NAMALWA (cell line): ENCODE measurements at places on chromosomes 1 and 21.
A peak's percentile ranks its signal among the peaks of the same experiment; 100 is the strongest.

DNA sequence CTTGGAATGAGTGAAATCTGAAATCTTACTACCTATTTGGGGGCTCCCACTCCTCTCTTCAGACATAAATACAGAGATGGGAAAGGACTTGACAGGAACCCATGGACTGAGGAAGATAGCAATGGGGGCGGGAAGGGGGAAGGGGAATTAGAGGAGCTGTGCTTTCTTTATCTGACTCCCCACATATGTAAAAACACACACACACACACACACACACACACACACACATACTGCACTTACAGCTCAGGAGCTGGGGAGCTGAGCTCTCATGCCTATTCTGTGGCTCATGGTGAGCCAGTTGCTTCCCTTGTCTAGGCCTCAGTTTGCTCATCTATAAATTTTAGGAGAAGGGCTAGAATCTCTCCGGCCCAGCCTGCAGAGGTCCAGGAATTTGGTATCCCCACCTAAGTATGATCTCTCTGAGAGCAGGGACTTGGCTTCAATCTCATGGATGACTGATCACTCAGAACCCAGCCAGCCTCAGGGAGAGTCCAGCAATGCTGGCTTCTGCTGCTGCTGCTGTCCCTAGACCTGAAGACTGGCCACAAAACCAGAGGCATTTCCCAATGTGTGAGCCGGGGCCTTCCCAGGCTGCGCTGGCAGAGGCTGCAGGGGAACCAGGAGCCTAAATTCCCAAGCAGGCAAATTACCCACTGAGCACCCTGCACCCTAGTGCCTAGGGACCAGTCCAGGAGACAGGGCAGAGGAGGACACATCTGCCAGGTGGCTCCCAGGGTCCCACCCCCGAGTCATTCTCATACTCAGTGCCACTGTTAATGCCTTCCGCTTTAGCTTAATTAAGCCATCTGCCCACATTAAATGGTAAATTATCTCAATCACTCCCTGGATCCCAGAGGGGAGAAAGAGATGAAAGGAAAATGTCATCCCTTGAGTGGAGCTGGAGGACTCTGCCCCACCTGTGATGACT, 57.5 kb upstream of the RBM15 start:
- DNase-seq, result no peak

GRCh38 chr21:35482933-35483662, 434.0 kb upstream of the RUNX1 start:
- no peak for DNase-seq

DNA sequence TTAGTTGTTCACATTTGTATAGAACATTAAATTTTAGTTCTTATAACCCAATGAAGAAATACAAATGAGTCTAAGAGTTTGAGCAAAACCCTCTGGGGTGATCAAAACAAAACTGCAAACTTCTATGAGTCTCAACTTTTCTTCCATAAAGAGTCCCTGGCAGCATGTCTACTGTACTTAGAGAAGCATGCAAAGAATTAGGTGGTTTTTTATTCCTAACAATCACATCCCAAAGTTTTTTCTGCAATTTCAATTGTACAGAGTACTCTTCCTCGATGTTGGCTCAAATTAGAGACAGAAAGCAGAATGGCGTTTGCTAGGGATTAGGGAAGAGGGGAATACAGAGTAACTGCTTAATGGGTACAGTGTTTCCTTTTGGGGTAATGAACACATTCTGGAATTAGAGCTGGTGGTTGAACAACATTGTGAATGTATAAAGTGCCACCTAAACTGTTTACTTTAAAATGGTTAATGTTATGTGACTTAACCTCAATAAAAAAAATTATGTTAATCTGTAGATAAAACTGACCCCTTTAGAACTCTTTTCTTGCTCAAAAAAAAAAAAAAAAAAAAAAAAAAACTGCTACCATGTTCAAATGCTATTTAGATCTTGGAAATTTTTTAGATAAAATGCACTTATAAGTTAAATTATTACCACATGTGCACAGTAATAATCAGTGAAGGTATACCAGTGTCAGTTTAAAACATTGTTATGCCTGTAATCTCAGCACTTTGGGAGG, 4.8 kb downstream of the RC3H1 start:
- DNase-seq, result no peak

DNA sequence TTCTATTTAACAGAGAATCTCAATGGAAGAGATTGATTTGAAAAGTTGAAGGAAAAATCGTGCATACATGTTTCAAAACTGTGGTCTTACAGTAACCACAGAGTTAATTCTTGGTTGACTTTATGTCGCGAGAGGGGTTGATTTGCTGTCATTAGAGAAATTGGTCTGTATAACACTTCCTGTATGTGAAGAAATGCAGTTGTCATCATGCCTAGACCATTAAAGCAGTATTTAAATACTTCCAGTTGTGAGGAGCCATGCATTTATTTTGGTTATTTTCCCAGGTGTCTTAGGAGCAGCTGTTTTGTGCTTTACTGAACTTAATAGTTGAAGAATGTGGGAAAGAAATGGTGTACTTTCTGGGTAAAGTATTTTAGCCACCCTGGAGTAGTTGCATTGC, 76.2 kb downstream of the NFIA start:
- DNase-seq, result no peak

- no peak for DNase-seq
Observed at GRCh38 chr1:11649624-11650330, 4.5 kb downstream of the FBXO2 start.

DNA sequence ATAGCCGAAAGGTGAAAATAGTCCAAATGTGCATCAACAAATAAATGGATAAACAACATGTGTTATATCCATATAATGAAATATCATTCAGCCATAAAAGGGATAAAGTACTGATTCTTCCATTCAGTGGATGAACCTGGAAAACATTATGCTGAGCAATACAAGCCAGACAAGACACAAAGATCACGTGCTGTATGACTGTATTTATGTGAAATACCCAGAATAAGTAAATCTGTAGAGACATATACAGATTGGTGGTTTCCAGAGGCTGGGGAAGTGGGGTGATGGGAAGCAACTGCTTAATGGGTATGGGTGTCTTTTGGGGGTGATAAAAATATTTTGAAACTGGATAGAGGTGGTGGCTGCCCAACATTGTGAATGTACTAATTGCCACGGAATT, 13.3 kb upstream of the GSTM4 start:
- DNase-seq, result no peak

DNA sequence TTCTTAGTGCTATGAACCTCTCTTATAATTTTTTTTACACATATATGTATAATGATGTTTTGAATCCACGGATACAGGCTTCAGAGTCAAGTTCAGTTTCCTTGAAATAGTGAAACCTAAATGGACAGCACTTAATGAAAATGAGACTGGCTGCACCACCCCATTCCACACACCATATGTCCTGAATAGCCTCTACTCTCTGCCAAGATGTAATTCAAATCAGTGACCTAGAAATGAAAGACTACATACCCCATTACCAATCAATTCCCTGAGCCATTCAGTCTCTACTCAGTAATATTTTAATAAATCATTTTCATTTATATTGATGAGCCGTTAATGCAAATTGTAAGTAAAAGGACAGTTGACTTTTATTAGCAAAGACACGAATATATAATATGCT, 614.9 kb upstream of the TMPRSS15 start:
- DNase-seq, result no peak

DNA sequence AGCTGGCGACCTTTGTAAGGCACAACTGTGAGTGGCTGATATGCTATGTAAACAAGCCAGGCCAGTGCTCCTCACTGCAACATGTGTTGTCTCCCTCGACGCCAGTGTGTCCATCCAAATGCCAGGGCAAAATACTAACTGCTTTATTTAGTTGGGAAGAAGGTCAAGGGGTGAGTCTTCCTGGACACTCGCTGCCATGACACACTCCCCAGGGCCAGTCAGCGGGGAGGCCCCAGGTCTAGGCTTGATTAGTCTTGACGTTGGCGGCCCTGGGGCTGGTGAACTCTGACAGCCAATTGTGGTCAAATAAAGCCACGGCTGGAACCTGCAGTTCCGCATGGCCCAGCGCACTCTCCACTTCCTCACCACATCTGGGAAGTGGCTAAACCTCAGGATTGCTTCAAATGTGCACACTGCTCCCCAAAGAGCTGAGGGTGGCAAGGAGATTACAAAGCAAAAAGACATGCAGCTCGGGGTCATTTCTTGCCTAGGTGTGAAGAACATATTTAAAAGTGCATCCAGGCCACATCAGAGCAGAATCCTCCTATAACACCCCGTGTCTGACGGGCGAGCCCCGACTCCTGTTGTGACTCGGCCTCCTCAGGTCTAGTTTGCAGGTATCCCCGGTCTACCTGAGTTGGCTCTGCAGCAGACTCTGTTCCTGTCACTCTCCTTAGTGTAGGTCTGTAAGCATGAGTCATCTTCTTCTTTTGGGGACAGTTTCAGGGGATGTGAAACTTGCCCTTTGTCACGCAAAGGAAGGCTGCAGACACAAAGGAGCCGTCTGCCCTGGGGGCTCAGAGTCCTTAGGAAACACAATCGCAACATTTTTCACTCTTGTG, 183.5 kb downstream of the RUNX1 start:
- DNase-seq, result peak; percentile 43

GRCh38 chr1:205111354-205111753, 10.4 kb downstream of the RBBP5 start:
- no peak for DNase-seq

DNA sequence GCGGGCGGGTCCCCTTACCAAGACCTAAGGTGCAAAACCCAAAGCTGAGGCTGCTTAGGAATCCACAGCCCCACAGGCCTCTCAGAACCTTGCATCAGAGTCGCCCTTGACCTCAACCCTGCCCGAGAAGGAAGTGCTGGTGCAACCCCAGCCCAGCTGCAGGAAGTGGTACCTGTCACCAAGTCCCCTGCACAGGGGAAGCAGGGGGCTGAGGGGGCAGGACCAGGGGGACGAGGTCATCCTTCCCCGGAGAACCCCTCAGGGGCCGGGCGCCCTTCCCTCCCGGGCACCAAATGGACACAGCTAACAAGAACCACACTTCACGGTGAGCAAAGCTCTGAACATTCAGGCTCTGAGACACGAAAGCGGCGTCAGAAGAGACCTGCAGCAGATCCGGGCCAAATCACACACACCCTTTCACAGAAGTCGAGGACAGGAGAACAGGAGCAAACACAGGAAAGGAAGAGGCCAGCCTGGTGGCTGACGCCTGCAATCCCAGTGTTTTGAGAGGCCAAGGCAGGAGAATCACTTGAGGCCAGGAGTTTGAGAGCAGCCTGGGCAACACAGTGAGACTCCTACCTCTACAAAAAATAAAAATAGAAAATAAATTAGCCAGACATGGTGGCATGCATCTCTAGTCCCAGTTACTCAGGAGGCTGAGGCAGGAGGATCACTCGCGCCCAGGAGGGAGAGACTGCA, 6.4 kb downstream of the ITGB2 start:
- peak; percentile 36 for DNase-seq

DNA sequence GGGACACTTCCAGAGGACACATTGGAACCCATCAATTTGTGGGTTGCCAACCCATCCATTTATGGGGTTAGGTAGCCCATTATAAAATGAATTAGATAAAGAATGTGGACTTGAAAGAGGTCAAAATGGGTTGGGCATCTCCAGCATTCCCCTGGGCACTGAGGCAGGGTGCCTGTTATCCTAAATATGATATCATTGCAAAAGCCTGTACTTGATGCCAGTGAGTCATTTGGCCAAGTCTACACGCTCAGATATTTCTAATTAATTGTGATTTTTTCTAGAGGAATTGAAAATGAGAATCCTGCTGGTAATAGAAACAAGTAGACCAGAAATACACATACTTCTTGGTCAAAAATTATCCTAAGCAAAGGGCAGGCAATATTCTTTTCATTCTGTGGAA, 21.9 kb upstream of the NBL1 start:
- no peak for DNase-seq

DNA sequence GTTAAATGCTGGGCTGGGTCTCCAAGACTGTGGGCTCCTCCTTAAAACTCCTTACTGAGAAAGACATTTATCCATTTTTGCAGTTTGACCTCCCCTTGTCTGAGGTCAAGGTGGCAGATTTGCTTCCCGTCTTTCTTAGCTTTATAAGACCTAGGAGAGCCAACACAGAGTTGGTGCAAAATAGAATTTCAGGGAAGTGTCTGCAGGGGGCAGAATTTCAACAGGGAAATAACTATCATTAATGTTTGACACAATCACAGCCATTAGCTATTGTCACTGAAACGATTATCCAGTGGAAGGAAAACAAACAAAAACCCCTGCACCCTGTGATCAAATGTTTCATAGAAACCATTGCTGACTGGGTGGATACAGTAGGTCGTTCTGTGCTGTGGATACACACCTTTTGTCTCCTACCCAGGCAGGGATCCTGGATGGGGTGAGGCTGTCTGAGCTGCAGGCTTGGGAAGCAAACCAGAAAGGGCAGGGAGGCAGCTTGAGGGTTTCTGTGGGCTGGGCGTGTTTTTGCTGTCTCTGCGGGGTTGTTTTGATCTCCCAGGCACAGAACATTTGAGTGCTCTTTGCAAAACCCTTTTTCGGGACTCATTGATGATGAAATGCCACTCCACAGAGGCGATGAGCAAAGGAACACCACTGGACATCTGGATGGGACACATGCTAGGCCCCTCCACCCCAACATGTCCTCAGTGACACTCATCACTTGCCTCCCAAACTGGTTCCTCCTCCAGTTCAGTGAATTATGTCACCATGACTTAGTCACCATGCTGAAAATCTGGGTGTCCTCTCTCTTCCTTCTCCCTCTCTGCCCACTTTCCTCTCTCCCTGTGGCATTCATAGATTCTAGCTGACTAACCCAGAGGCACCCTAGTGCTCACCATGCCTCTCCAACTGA, 94.2 kb upstream of the SERBP1 start:
- no peak for DNase-seq

- no peak for DNase-seq
Observed at GRCh38 chr1:2143814-2144500, 50.6 kb downstream of the FAAP20 start.

DNA sequence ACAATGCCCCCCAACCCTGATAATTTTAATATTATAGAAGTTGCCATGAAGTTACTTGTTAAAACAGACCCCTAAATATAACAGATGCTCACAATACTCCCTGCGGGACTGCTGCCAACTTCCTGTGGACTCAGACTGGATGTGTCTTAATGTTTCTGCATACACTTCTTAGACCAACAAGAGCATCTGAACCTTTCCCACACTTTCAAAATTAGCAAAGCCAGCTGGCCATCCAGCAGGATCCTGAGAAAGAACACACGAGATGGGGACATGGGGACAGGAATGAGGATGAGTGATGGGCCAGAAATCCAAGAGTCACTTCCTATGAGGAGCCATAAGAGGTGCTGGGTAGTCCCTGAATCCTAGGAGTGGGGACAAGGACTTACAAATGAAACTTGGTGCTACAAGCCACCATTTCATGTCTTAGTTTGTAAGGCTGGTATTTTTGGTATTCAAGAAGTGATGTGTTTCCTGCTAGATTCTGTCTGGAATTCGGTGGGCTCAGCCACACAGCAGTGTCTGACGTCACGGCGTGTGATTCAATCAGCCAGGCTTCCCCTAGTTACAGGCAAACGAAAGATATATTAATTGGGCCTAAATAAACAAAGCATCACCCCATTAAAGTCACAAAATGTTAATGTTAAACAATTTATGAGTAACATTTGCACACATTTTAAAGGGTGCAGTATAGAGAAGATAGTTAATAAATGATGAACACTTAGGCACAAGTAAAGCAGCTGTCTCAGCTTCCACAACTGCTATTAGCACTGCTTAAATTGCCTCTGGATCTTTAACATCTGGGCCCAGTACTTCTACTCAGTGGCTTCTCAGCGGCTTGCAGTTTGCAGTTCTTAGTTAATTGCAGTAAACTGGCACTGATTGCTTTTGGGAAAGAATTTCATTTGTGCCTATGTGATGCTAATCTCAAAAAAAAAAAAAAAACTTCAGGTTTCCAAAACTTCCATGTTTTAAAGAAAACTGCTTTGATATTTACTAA, 41.2 kb upstream of the RGS8 start:
- DNase-seq, result no peak

- no peak for DNase-seq
Observed at GRCh38 chr21:34886240-34887104, 162.6 kb downstream of the RUNX1 start.
